ENCODE measurements at places on chromosomes 3 and 15.

DNA sequence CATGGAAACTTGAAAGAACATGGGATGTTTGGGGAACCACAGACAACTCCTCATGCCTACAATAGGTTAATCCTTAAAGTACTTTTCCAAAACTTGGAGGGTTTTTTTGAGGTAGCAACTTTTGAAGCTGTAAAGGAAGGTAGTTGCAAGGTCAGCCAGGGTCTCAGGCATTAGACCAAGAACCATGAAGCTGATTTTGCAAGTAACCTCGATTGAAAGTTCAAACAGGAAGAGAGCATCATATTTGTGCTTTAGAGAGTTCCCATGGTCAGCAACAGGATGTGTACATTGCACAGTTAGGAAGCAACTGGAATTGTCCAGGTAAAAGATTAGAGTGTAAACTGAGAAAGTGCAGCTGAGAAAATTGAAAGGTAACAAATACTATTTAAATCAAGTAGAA lies 199.8 kb upstream of the NR2F2 start:
- DNase-seq: no peak
- no peaks in the 10 kb centered on the region for H3K4me1 ChIP-seq
- no peak overlapping the region for H3K4me3 ChIP-seq

GRCh38 chr15:84725001-84725491 lies 9.1 kb upstream of the SEC11A start:
- H3K27me3 ChIP-seq: no peaks in the 10 kb centered on the region
- H3K4me3 ChIP-seq: no peak overlapping the region
- no peaks in the 10 kb centered on the region for H3K4me1 ChIP-seq
- no peaks in the 10 kb centered on the region for H3K36me3 ChIP-seq
- no peak overlapping the region for H3K27ac ChIP-seq

DNA sequence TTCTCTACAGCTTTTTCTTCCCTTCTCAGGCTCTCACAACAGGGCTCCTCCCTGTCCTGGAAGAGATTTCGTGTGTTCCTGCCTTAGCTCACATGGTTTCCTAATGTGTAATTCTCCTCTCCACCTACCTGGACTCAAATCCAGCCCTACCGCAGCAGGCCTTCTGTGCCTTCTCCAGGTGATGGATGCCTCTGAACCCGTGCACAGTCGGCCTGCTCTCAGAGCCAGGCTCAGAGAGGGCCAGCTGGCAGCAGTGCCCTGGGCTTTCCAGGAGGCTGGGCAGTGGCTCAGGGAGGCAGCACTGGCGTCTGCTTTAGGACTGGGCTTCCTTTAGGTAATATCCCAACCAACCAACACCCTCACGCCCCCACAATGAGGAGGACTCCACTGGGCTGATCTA lies 123.2 kb upstream of the TMC3 start:
- H3K27me3 ChIP-seq: no peaks in the 10 kb centered on the region
- no peaks in the 10 kb centered on the region for H3K4me1 ChIP-seq
- no peak overlapping the region for H3K27ac ChIP-seq
- no peak overlapping the region for H3K4me3 ChIP-seq
- no peak for DNase-seq
- no peaks in the 10 kb centered on the region for H3K36me3 ChIP-seq

GRCh38 chr15:63019511-63020109 lies 22.9 kb upstream of the TPM1 start:
- H3K27ac ChIP-seq: no peak overlapping the region
- no peaks in the 10 kb centered on the region for H3K36me3 ChIP-seq
- no peak overlapping the region for H3K4me3 ChIP-seq
- H3K27me3 ChIP-seq: no peaks in the 10 kb centered on the region

DNA sequence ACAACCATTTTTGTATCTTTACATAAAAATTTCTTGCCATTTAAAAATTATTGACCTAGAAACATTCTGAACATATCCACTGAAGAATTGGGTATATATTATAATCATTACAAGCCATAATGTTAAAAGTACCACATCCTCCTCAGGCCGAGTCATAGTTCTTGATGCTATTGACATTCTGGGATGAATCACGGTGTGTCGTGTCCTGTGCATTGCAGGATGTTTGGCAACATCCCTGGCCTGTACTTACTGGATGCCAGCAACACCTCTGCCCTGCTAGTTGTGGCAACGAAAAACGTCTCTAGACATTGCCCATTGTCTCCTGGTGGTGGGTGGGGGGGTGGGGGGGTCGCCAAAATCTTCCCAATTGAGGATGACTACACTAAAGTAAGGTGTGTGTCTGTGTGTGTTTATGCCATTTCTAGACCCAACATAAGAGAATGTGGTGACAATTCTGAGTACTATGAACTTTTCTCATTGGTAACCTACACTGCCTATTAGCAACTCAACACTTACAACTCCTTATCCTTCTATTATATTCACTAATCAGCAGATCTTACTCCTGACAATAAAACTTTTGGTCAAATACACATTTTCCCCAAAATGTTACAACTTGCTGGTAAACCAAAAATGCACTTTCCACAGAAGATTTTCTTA lies 471.6 kb downstream of the FOXP1 start:
- H3K4me1 ChIP-seq: peaks cover 32% of the 10 kb centered on the region
- H3K27ac ChIP-seq: no peak overlapping the region
- no peak overlapping the region for H3K4me3 ChIP-seq
- H3K36me3 ChIP-seq: peaks cover 13% of the 10 kb centered on the region

GRCh38 chr3:55884066-55884465 lies 397.0 kb upstream of the WNT5A start:
- no peak for DNase-seq
- no peak overlapping the region for H3K27ac ChIP-seq
- H3K4me3 ChIP-seq: no peak overlapping the region
- no peaks in the 10 kb centered on the region for H3K4me1 ChIP-seq
- peaks cover 1% of the 10 kb centered on the region for H3K27me3 ChIP-seq
